ENCODE measurements at places on chromosomes 6 and 20.

DNA sequence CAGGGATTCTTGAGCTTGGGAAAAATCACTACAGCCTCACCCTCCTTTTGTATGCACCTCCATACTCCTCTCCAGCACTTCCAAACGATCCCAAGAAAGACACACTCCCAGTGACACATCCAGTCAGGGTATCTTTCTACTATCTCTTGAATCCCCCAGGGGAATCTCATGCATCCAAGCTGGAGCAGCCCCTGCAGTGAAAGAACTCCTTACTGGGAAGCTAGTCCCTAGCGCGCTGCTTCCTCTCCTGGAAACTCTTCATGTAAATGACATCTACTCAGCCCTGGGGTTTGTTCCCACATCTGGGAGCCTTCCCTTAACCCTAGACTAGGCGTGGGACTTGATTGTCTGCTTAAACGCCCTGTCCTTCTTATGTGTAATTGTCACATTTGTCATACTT is 329.1 kb upstream of the QKI start:
- DNase-seq, result no peak

- DNase-seq, result no peak
Observed at GRCh38 chr20:44776980-44777379, 31.3 kb downstream of the KCNK15 start.

- no peak for DNase-seq
Observed at GRCh38 chr6:143963158-143963919, 44.7 kb downstream of the PLAGL1 start.

- DNase-seq, result peak; percentile 25
Observed at GRCh38 chr6:56241124-56241802, 6.1 kb downstream of the COL21A1 start.

GRCh38 chr20:38626921-38627659 is 25.5 kb downstream of the ARHGAP40 start:
- DNase-seq, result no peak

DNA sequence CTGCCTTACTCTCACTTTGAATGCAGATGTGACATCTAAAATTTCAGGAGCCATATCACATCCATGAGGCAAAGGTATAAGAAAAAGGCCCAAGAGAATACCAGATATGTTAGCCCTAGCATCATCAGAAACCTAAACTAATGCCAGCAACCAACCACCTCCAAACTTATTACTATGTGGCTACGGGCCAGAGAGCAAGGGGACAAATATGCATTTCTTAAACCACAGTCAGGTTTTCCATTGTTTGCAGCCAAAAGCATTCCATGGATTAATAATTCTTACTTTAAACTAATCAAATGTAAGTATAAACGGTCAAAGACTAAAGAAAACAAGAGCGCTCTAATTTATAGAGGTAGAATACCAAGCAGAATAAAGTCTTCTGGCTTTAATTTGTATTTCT is 84.7 kb downstream of the TASP1 start:
- DNase-seq, result no peak

- no peak for DNase-seq
Observed at GRCh38 chr6:18362058-18362561, 25.0 kb upstream of the RNF144B start.

DNA sequence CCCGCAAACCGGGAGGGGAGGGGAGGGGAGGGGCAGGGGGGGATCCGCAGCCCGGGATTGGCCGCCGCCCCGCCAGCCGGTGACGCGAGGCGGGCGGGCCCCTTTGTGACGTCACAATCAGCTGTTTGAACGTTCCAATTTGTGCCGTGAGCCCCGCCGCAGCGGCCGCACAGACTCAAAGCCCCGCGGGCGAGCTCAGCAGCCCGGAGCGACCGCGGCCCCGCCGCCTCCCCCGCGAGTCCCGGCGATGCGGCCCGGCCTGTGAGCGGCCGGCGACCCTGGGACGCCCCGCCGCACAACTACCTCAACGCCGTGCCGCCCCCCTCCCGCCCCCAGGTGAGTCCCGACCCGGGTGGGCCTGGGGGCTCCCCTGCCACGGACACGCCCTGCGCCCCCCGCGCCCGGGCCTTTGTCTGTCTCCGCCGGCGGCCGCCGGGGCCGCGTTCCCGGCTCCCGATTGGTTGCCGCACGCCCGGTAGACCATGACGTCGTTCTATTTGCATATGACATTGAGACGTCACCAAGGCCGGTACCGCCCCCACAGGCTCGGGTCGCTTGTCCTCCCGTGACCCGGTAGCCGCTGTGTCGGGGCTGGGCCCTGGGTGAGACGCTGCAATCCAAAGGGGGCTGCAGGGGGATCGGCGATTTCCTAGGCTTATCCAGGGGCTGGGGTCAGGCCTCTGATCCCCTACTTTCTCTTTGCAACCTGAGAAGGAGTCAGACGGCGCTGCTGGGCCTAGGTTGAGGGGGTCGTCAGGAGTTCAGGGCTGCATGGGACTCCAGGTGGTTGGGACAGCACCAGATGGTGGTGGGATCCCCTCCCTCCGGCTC is at the start of gene TP53INP2:
TP53INP2 (plus strand) TSS at position 168 of the 831 bp plus-strand sequence. CDS start 4,396 bp downstream, outside the sequence.
- DNase-seq, result peak; percentile 85

- DNase-seq, result no peak
Observed at GRCh38 chr6:16043171-16044135, 85.4 kb upstream of the MYLIP start.

GRCh38 chr20:57613481-57613921 is 6.7 kb downstream of the ZBP1 start:
- no peak for DNase-seq

GRCh38 chr6:33846226-33846625 is 42.4 kb upstream of the MLN start:
- no peak for DNase-seq

GRCh38 chr6:56959938-56960337 is 5.0 kb downstream of the BEND6 start:
- DNase-seq, result no peak

DNA sequence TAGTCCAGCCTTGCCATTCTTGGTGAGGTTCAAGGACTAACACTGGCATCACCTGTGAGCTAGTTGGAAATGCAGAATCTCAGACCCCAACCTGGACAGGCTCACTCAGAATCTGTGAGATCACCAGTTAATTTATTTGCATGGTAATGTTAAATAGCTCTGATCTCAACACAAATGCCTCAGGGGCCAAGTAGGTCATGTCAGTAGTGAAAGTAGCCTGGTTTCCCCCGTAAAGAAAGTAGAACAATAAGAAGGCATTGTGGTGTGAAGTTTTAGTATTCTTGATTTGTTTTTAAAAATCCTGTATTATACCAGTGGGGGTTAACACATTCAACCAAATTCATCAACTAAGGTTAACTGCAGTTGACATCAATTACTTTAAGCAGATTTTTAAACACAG is 105.5 kb downstream of the PPP1R14C start:
- DNase-seq, result no peak

DNA sequence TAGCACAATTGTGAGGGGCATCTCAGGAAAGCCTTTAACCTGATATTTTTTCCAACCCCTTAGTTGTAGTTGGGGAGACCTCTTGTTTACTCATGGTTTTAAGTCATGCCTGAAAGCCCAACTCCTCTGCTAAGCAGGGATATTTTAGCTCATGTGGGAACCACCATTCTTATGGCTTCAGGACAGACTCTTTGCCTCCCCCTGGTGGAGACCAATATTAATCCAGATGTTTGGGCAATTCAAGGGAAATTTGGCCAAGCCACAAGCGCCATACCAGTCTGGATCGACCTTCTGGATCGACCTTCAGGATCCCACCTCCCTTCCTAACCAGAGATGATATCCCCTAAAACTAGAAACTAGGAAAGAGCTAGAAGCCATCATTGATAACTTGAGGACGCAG is 211.2 kb downstream of the C6orf118 start:
- DNase-seq, result no peak

GRCh38 chr6:72035486-72035885 is 149.1 kb downstream of the RIMS1 start:
- DNase-seq, result no peak

GRCh38 chr6:45613656-45614055 is 235.9 kb upstream of the SUPT3H start:
- DNase-seq, result no peak

GRCh38 chr20:47317127-47317895 is 39.2 kb downstream of the ZMYND8 start:
- DNase-seq, result peak; percentile 65

DNA sequence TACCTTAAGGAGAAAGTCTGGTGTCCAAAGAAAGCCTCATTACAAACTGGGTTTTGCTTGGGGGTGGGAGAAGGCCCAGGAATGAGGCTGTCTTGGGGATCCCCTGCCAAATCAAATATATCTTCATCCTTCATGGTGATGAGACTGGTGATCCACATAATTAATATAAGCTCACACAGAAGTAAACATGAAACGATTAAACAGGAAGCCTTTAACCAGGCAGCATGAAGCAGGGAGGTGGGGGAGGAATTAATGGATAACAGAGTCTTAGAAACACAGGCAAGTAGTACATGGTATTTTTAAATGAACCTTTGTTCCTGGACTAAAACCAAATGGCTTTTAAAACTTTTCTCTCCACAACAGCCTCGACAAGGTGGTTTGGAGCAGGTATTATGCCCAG is 437.5 kb downstream of the TFAP2A start:
- no peak for DNase-seq

DNA sequence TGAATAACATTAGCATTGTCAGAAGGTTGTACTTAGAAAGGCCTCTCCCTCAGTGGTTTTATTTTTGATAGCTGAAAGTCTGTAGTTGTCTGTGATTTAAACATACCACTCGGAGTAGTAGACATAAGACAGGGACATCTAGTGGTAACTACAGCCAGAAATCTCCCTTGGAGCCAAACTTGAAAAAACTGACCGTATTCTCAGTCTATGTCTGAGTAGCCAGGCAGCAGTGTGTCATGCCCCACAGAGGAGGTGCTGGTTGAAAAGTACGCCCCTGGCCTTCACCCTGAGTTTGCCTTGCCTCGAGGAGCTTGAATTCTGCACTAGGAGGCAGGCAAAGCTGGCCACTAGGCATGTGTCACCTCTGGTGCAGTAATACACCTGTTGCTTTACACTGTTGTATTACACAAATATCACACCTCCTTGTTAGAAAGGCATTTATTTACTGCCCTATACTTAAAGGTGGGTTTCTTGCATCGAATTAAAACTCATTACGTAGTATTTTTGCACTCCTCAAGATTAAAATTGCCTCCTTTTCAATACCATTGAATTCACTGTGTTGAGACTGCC is 20.8 kb downstream of the ZBTB2 start:
- DNase-seq, result no peak

DNA sequence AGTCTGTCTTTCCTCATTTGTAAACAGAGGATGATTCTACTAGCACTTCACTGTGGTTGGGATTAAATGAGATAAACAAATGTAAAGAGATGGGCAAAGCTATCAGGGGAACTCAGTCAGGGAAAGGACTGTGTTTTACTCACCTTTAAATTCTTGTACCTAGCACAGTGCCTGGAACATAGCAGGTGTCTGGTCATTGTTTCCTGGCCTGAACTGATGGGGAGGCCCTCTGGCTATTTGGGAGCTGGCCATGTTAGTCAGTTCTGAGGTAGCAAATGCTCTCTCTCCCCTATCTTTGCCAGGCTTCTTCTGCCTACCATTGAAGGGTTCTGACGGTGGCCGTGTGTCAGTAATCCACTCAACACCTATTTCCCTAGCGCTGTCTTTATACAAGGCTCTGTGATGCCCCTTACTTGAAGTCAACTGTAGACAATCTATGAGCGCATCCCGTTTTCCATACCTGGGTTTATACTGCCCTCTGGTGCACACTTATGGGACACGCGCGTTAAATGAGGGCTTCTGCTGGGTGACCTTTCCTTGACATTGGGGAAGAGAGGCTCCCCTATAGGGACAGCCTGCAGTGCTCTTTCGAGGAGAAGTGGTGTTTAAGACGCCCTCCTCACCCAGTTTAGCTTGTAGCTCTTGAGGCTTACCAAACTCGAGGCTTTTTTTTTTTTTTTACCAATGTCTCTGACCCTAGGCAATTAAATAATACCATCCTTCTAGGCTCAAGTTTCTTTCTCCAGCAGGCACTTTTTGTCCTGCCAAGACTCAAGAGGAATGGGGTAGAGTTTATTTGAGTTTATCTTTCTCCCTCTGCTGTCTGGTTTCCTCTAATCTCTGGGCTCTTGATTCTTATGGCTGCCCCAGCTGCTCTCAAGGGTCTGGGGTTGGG is 4.0 kb upstream of the SPATS1 start:
- peak; percentile 71 for DNase-seq

- DNase-seq, result no peak
Observed at GRCh38 chr6:1575210-1576041, 34.3 kb upstream of the FOXC1 start.

- DNase-seq, result no peak
Observed at GRCh38 chr6:32112431-32112980, 3.4 kb upstream of the TNXB start.

- DNase-seq, result no peak
Observed at GRCh38 chr6:145783796-145784195, 30.8 kb downstream of the FBXO30 start.

DNA sequence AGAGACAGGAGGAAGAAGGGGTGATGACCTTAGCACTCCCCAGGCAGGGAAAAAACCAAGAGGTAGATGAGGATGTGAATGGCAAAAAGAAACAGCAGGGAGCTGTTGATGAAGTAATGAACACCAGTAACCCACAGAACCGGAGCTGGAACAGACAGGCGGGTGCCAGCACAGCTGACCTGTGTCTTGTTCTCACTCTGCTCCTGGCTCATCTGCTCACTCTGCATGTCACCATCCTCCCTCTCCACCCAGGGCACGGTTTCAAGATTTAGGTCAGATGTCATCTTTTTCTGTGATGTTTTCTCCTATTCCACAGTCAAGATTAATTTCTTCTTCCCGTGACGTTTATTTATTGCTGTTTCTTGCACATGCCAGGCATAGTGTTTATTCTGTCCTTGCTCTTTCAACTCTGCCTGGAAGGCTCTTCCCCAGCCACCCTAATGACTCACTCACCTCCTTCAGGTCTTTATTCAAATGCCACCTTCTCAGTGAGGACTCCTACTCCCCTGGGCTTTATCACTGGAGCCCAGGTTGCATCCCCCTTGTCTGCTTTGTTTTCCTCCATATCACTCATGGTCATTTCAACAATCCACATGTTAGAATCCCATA is 164.5 kb upstream of the HDAC2 start:
- DNase-seq, result no peak

- no peak for DNase-seq
Observed at GRCh38 chr6:143721642-143722041, 43.9 kb downstream of the PHACTR2 start.

DNA sequence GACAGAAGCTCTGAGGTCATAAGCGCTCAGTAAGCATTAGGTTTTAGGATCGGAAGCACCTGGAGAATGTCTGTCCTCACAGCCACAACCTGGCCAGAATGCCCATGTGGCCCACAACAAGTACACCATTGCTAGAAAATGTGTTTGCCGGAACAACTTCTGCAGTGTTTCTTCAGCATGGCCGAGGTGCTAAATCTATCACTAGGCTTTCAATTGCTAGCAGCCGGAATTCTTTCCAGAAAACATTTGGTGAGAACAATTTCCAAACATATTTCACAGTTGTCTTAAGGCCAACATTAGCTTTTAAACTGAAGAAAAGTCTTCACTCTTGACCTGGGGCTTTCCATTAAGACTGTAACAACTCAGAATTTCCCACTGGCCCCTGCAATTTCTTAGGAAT is 18.2 kb upstream of the ADTRP start:
- no peak for DNase-seq

DNA sequence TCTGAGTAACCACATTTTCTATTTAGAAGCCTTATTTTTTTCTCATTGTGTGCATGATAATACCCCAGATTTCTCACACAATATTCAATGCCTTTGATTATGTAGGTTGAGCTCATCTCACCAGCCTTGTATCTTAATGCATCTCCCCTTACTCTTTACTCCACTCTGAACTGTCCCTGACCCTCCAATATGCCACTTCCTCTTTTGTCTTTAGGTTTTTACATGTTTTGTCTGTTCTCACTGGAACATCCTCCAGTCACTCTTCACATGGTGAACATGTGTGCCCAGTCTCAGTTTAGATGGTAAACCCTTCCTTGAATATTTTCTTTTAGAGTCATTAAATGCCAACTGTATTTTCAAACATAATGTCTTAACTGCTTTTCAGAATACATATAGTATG is 392.9 kb upstream of the IMPG1 start:
- no peak for DNase-seq

All from NCI-H2081 (cell line).